NCI-H2081 (cell line): ENCODE measurements at places on chromosomes 16 and 17.

- DNase-seq: peak; percentile 10
Measured at GRCh38 chr17:10614536-10615155, 42.5 kb downstream of the MYH3 start.

DNA sequence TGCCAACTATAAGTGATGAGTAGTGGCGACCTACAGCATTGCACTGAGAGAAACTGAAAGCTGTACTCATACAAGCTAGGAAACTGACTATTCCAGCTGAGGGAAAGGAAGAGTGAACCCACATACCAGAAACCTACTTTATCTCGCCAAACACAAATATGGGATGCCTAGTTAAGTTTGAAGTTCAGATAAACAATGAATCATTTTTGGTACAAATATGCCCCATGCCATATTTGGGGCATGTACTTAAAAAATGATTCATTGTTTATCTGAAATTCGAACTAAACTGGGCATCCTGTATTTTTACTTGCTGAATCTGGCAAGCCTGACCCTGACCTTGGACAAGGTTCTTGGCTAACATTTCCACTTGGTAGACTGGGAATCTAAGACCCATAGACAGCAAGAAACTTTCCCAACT is 527.8 kb upstream of the PSMD7 start:
- DNase-seq: no peak

GRCh38 chr17:78233678-78234077 is 2.2 kb downstream of the TMEM235 start:
- no peak for DNase-seq

GRCh38 chr17:83077411-83077810 is 2.0 kb upstream of the METRNL start:
- DNase-seq: no peak

DNA sequence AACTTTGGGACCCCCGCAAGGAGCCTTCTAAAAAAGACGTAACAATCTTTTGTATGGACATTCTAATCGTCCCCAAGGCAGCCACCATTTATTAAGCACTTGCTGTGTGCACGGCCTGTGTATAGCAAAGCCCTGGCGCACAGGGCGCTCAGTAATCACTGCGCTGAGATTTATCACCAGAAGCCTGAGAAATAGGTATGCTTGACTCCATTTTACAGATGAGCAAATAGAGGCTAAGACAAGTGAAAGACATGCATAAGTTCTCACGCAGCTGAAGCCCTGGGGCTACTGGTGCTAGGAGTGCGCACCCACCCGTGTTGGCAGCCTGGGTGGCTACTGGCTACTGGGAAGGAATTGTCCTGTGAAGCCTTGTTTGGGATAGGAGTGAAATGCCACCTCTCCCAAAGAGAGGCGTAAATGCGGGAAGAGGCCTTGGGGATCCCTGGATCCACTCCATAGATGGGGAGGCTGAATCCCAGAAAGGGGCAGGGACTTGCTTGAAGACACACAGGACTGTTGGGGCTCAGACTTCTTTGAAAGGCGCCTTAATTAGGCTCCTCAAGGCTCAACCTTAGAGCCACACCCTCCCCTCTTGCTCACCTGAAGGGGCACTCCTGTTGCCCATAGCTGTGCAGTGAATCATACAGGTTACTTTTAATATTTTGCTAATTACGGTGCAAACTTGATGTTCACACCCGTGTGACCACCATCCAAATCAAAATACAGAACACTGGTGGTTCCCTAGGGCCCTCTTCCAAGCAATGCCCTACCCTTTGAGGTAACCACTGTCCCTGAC is 634 bp upstream of the NATD1 start:
- DNase-seq: no peak

GRCh38 chr16:5841974-5842373 is 744.4 kb upstream of the EEF2KMT start:
- no peak for DNase-seq

- no peak for DNase-seq
Measured at GRCh38 chr16:57468346-57468745, 5.9 kb downstream of the POLR2C start.

DNA sequence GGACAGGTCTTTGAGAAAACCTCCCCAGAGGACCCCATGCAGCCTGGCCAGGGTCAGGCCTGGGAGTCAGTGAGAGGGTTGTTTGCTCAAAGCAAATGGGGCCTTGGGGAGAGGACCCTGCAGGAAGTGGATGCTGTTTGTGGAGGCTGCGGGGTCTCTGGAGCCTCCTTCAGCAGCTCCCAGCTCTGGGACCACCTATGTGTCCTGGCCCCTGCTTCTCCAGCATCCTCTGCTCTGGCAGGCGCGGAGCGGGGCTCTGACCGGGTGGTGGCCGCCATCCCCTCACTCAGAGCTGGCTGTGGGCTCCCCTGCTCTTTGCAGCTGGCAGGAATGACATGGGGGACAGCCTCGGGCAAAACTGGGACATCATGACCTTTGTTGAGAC is 29.8 kb upstream of the CIBAR2 start:
- DNase-seq: no peak

DNA sequence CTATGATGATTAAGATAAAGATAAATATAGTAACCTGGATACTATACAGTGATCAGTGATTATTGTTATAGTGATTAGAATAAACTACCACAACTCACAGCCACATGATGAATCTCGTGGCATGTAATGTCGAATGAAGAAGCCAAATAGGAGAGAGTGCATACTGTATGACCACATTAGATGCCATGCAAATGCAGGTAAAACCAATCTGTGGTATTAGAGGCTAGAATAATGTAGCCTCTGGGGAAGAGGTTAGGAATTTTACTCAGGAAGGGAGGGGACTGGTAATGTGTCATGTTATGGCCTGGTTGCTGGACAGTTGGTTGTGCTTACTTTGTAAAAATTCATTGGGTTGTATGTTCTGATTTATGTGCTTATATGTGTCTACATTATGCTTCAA is 402.7 kb downstream of the CDH13 start:
- DNase-seq: no peak

GRCh38 chr17:64081802-64082799 is 47.8 kb downstream of the ERN1 start:
- DNase-seq: peak; percentile 64

GRCh38 chr17:29143894-29144293 is 36.3 kb downstream of the MYO18A start:
- DNase-seq: no peak

DNA sequence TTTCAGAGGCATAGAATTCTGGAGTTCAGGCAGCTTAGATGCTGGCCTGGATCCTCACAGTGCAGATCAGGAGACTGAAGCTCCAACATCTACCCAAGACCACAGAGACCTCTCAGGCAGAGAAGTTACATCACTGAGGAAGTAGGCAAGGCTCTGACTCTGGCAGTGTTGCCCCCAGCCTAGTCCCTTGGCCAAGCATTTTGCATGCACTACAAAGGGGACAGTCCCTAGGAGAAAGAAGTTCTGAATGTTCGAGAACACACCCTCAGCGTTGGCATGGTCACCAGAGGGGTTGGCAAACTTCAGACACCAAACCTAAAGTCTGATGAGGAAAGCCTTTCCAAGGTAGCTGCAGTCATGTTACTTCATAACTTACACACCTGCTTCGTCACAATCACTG is 2.5 kb downstream of the RANBP10 start:
- no peak for DNase-seq

DNA sequence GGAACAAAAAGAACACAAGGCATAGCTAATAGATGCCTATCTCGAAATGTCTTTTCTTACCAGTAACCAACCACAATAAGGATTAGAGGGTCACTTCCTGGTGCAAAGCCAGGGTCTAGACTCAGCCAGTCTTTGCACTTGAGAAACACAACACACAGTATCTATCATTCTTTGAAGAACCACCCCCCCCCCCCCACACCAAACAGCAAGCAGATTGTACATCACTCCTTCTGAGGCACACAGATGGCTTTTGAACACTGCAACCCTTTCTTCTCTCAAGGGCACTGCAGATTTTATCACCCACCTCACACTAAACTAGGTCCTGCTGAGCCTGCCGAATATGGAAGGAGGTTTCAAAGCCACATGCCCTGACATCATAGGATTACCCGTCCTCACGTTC is 145.6 kb downstream of the AATF start:
- no peak for DNase-seq

DNA sequence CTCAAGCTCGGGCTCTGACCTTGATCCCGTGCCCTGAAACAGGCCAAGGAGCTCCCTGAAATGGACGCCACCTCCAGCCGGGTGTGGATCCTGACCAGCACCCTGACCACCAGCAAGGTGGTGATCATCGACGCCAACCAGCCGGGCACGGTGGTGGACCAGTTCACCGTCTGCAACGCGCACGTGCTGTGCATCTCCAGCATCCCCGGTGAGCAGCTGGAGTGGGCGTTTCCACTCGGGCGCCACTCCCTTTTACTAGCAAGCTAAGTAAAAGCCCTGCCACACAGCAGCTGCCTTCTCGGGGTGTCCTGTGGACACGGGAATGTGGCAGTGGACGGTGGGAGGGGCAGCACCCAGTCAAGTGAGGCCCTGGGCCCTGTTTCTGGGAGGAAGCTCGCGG is 6.4 kb downstream of the NME3 start:
- DNase-seq: no peak

GRCh38 chr16:80739523-80739922 is 64.9 kb downstream of the CDYL2 start:
- DNase-seq: no peak

- no peak for DNase-seq
Measured at GRCh38 chr17:22462461-22462860, 770.1 kb downstream of the KCNJ18 start.

- no peak for DNase-seq
Measured at GRCh38 chr17:13346996-13347762, 254.6 kb downstream of the HS3ST3A1 start.

DNA sequence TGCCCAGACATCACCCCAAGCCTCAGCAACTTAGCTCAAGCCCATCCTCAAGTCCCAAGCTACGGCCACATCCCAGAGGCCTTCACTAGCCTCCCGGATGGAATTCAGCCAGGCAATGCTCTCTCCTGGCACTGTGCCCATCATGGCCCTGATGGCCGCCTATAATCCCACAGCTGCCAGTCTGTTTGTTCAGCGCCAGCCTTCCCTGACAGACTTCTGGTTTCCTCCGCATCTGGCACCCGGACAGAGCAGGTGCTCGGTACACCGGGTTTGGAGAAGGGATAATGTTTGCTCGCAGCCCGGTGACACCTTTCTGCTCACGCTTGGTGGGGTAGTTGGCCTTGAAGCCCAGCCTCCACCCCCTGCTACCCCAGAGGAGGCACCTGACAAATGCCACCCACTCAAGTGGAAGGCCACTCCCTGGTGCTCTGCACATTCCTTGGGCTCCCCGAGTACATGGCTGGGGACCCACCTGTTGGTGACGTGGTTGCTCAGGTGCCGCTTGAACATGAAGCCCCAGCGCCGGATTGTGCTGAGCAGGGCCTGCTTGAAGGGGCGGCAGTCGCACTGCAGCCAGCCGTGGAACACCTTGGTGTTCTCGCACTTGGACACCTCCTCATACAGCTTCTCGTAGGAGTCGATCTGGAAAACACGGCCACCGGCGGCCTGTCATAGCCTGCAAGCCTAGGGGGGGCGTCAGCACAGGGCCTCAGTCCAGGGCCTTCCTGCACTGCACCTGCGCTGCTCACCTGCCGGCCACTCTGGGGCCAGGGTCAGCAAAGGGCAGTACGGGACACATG is 47.1 kb downstream of the DNAH17 start:
- peak; percentile 98 for DNase-seq

GRCh38 chr16:71568551-71568950 is 8.3 kb downstream of the TAT start:
- DNase-seq: no peak

DNA sequence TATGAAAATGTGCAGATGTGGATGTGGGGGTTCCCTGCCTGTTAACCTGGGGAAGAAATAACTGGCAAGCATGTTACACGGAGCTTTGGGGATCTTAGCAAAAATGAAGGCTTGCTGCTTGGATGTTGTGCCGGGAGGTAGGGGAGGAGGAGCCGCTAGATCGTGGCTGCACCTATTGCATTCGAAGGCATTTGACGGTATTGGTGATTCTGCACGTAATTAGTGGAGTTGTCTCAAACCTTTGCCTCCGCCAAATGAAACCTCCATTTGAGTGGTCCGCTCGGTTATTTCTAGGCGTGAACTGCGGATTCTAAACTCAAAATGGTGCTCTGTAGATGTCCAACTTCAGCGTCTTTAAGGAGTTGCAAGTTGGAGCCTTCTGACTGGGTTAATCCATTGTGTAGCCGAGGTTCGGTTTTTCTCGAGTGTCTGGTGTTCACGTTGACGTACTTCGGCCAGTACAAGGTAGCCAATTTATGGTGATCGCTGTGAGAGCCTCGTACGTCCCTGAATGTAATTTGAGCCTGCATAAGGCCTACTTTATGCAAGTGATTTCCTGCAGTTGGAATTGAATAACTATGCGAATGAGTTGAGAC is 1.5 kb downstream of the TNRC6C start:
- no peak for DNase-seq

DNA sequence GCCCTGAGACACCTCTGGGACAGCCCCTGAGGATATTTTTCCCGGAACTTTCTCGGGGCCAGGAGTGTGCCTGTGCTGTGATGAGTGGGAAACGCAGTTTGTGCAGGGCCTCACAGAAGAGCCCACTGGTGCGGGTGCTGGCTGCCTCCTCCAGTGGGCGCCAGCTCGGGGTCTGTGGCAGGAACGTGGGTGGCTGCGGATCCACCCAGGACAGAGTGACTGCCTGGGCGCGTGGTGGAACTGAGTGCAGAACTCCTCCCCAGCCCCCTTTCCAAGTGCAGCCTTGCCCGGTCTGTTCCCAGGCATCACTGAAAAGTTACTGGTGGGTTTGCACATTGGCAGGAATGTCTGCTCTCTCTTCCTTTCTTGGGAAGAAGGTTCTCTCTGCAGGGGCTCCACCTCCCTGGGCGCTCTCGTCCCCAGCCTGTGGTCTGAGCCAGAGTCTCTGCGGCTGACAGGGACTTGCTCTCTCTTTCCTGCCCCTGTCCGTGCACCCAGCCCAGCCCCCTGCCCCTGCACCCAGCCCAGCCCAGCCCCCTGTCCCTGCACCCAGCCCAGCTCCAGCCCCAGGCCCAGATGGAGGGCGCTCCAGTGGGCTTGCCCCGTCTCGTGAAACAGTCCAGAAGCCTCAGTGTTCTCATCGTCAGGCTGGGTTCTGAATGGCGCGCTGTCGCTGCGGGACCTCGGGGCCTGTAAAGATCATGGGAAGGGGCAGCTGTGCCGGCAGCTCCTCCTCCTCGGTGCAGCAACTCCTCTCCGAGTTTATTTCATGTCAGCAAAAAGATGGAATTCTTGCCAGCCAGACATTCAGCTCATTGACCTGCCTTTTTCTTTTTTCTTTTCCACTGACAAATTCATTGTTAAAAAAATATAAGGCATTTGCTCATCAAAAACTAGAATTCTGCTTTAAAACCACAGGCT is 117.5 kb downstream of the BANP start:
- DNase-seq: no peak

GRCh38 chr16:75251280-75252048 is at the start of gene BCAR1:
BCAR1 (minus strand) TSS chr16:75251624; CDS start chr16:75251482, 142 bp downstream.
- DNase-seq: peak; percentile 67
